ENCODE measurements at places on chromosomes 4 and X. TPM values are rescaled to one million over a fixed set of nuclear protein-coding genes. Genes with fewer than 3 reads are reported as not detected.

- no peak overlapping the region for H3K4me3 ChIP-seq
- no peak for DNase-seq
- no peak overlapping the region for H3K27ac ChIP-seq
These were observed 278.3 kb downstream of the FBXW7 start for GRCh38 chr4:152257601-152258066.

- DNase-seq, result no peak
- H3K27ac ChIP-seq, result no peak overlapping the region
- H3K4me1 ChIP-seq, result no peaks in the 10 kb centered on the region
- no peaks in the 10 kb centered on the region for H3K27me3 ChIP-seq
- no peaks in the 10 kb centered on the region for H3K36me3 ChIP-seq
These were observed 14.6 kb upstream of the HNRNPD start for GRCh38 chr4:82388405-82388804.

Gene RS1
- not detected for polyA plus RNA-seq

Gene BBS12
- 1.8 TPM for polyA plus RNA-seq

GRCh38 chr4:147496500-147496899 lies 15.6 kb downstream of the EDNRA start:
- no peaks in the 10 kb centered on the region for H3K27me3 ChIP-seq
- H3K27ac ChIP-seq, result no peak overlapping the region
- no peaks in the 10 kb centered on the region for H3K4me1 ChIP-seq
- no peak overlapping the region for H3K4me3 ChIP-seq

Gene BMPR1B
- not detected for polyA plus RNA-seq

- H3K27ac ChIP-seq, result no peak overlapping the region
- no peaks in the 10 kb centered on the region for H3K4me1 ChIP-seq
- no peaks in the 10 kb centered on the region for H3K27me3 ChIP-seq
- DNase-seq, result no peak
- no peak overlapping the region for H3K4me3 ChIP-seq
These were observed 48.8 kb upstream of the GBA3 start for GRCh38 chr4:22643952-22644351.

Gene RASSF6
- 6.6 TPM for polyA plus RNA-seq

GRCh38 chrX:24920769-24921168 lies 95.0 kb downstream of the ARX start:
- no peaks in the 10 kb centered on the region for H3K4me1 ChIP-seq
- H3K27me3 ChIP-seq, result no peaks in the 10 kb centered on the region
- H3K27ac ChIP-seq, result no peak overlapping the region
- H3K36me3 ChIP-seq, result no peaks in the 10 kb centered on the region

DNA sequence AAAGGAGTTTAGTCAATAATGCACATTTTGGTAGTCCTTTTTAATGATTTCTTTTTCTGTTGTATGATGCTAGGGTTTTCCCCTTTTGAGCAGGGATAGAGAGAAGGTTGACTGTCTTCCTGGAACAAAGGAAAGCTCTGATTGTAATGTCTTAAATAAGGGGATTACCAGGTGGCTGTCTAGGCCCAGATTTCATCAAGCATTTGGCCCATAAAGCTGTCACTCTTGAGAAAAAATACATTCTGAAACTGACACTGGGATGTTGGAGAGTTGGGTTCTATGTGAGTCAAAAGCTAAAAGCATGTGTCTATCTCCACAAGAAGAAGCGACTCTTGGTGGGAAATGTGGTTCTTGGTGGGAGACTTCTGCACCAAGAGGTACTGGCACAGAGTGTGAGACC lies 26.4 kb downstream of the KIAA1210 start:
- no peaks in the 10 kb centered on the region for H3K27me3 ChIP-seq
- no peak overlapping the region for H3K27ac ChIP-seq
- no peaks in the 10 kb centered on the region for H3K4me1 ChIP-seq
- H3K36me3 ChIP-seq, result no peaks in the 10 kb centered on the region

DNA sequence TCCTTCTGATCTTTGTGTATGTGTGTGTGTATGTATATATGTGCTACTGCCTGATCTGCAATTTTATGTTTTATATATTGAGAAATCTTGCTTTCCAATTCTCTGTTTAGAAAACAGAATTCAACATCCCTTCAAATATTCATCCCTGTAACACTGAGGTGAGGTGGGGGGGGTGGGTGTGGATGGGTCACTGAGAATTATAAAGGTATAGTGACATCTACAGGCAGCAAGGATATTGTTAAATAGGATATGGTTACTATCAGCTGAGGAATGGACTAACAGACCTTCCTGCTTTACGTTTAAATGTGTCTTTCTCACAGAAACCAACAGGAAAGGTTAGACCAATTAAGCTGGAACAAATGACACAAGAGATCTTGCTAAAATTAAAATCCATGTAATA lies 19.0 kb upstream of the MAGEB2 start:
- no peak overlapping the region for H3K4me3 ChIP-seq
- no peak overlapping the region for H3K27ac ChIP-seq
- no peak for DNase-seq

- no peaks in the 10 kb centered on the region for H3K4me1 ChIP-seq
- H3K27ac ChIP-seq, result no peak overlapping the region
- DNase-seq, result no peak
- H3K27me3 ChIP-seq, result no peaks in the 10 kb centered on the region
- H3K4me3 ChIP-seq, result no peak overlapping the region
These were observed 199.0 kb upstream of the MAMLD1 start for GRCh38 chrX:150163956-150164726.

Gene FATE1
- polyA plus RNA-seq, result not detected

- DNase-seq, result no peak
- no peaks in the 10 kb centered on the region for H3K36me3 ChIP-seq
- no peak overlapping the region for H3K27ac ChIP-seq
- H3K27me3 ChIP-seq, result no peaks in the 10 kb centered on the region
These were observed 296.4 kb downstream of the GPAT3 start for GRCh38 chr4:83832110-83832825.

DNA sequence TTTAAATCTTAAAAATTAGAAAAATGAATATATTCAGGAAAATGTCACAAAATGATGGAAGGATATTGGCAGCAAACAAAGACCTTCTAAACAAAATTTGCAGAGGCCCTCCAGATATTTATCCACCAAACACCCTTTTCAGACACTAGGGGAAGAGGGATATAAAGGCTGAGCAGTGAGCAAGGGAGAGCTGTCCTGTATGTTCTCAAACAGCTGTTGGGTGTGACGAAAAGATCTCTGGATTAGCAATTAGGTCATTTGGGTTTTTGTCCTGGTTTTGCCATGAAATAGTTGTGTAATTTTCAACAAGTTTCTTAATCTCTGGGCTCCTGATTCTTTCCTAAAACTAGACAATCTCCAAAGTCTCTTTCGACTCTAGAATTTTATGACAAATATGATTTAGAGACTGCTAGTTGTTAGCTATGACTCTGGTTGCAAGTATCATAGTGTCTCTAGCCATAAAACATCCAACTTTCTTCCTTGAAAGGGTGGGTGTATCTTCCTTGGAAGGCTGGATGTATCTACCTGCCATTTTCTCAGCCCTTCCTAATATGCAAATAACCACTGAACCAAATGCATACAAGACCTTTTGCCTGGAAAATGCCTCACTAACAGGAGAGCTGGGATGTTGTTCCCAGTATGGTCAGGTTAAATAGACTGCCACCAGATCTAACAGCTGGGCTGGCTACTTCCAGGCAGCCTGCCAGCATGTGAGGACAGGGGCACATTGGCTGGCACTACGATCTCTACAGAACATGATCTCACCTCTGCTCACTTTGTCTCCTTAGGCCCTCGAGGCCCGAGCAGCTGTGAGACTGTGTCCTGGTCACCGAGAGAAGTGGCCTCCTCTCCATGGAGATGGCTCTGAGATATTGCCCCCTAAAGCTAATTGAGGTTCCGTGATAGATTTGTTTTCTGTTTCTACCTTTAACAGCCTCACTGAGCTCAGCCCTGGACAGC lies 225.5 kb upstream of the JADE1 start:
- no peaks in the 10 kb centered on the region for H3K36me3 ChIP-seq
- no peak overlapping the region for H3K4me3 ChIP-seq
- H3K4me1 ChIP-seq, result no peaks in the 10 kb centered on the region
- peak overlapping the region; percentile 45 for H3K27ac ChIP-seq

DNA sequence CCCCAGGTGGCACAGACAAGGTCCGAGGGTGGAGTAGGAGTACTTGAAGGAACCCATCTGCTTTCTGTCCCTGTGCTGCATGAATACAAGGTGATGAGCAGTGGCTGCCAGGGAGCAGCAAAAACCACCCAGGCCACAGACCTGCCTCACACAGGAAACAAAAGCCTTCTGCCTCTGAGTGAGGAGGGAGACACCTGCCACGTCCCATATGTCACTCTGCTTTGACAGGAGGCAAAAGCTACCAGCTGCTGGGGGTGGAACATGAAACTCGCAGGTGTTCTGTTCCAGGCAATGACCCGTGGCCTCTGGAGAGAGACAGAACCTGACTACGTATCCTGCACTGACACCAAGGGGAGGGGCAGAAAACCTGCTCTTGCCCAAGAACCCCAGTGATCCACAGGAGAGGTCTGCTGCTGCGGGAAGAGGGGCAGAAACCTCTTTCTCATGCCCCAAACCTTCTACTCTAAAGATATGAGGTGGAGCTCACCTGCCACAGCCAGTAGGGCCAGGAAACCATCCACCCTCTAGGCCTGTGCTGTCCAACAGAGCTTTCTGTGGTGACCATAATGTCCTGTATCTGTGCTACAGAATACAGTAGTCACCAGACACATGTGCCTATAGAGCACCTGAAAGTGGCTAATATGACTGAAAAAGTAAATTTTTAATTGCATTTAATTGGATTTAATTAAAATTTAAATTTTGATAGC lies 172.9 kb downstream of the PRDM5 start:
- no peak overlapping the region for H3K27ac ChIP-seq
- no peaks in the 10 kb centered on the region for H3K36me3 ChIP-seq

DNA sequence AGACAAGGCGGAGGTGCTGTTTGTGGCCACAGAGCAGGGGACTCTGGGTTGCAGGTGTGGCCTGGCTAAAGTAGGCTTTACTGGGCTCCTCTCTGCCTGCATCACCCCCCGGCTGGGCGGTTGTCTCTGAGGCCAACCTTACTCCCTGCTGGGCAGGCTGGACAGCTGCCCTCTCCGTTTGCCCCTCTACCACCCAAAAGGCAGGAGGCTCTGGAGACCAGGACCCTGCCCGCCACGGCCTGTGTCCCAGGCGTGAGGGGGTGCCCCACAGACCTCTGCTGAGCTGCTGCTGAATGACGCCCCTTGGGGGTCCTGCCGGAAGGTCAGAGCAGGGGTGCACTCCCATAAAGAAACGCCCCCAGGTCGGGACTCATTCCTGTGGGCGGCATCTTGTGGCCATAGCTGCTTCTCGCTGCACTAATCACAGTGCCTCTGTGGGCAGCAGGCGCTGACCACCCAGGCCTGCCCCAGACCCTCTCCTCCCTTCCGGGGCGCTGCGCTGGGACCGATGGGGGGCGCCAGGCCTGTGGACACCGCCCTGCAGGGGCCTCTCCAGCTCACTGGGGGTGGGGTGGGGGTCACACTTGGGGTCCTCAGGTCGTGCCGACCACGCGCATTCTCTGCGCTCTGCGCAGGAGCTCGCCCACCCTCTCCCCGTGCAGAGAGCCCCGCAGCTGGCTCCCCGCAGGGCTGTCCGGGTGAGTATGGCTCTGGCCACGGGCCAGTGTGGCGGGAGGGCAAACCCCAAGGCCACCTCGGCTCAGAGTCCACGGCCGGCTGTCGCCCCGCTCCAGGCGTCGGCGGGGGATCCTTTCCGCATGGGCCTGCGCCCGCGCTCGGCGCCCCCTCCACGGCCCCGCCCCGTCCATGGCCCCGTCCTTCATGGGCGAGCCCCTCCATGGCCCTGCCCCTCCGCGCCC lies 920 bp downstream of the HTT-AS start:
- H3K36me3 ChIP-seq, result no peaks in the 10 kb centered on the region
- H3K4me1 ChIP-seq, result peaks cover 31% of the 10 kb centered on the region
- H3K27ac ChIP-seq, result peak overlapping the region; percentile 57
- peak overlapping the region; percentile 83 for H3K4me3 ChIP-seq
- no peaks in the 10 kb centered on the region for H3K27me3 ChIP-seq
- DNase-seq, result peak; percentile 74

GRCh38 chr4:176479767-176480166 lies 160.0 kb downstream of the SPCS3 start:
- H3K4me3 ChIP-seq, result no peak overlapping the region
- peaks cover 5% of the 10 kb centered on the region for H3K4me1 ChIP-seq
- no peaks in the 10 kb centered on the region for H3K36me3 ChIP-seq

DNA sequence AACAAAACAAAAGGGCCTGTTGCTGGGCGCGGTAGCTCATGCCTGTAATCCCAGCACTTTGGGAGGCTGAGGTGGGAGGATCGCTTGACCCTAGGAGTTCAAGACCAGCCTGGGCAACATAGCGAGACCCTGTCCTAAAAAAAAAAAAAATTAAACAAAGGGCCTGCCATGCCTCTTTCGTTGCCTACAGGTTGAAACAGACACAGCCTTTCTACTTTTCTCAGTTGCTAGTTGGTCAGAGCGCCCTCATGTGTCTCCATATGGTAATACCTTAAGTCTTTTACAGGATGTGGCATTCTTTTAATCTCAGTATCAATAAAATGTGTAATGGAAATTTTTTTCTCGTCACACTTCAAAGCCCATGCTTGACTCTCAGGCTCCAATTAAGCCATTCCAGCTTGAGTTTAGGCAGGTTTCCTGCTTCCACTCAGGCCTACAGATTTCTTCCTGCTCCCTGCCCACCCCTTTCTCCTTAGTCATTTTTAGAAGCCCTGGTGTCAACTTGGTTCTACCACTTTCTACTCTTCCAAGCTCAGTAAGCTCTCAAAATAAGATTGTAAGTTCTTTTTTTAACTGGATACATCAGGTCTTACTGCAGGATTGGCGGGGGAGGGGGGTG lies 4.6 kb upstream of the SOWAHD start:
- H3K4me1 ChIP-seq, result no peaks in the 10 kb centered on the region
- no peak overlapping the region for H3K4me3 ChIP-seq

DNA sequence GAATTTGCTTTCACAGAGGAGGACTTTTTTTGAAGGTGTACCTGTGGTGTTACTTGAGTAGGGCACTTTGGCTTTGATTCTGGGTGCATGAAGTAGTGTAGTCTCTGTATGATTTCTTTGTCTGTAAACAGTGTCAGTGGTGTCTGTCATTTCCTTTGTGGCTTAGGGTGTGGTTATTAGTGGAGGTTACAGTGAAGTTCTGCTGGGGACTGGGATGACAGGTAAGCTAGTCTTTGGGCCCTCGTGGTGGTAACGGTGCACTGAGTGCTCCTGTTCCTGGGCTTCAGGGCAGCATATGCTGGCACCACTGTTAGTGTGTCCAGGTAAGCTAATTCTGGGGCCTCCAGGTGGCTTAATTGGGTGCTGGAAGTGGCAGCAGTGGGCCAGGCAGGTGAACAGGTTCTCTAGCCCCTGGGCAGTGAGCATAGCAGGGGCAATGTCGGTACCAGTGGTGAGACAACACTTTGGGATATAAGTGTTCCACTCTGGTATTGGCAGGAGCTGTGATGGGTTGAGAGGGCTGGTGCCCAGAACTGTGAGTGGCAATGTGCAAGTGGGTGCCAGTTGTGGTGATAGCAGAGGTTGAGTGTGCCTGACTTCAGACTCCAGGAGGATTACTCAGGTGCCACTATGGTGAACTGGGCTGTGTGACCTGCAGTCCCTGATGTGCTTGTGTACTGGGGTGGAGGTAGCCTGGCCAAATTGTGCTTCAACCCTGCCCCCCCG lies 26.0 kb upstream of the VSIG1 start:
- H3K36me3 ChIP-seq, result no peaks in the 10 kb centered on the region
- H3K27me3 ChIP-seq, result no peaks in the 10 kb centered on the region
- no peaks in the 10 kb centered on the region for H3K4me1 ChIP-seq
- no peak overlapping the region for H3K4me3 ChIP-seq
- H3K27ac ChIP-seq, result no peak overlapping the region
